Karpas-422 (cell line): ENCODE measurements at places on chromosomes 4 and X. TPM values are rescaled to one million over a fixed set of nuclear protein-coding genes. Genes with fewer than 3 reads are reported as not detected.

The CDKL2 gene
- 0.11 TPM in 1 of 2 replicates, not detected in the other for total RNA-seq

The MPP1 gene
- 5.7 and 10.7 TPM in 2 replicates for total RNA-seq

The SFRP2 gene
- total RNA-seq: not detected in 2 replicates

GRCh38 chr4:165514739-165515138 lies 135.9 kb downstream of the CPE start:
- no peaks in the 10 kb centered on the region for H3K27me3 ChIP-seq
- no peaks in the 10 kb centered on the region for H3K36me3 ChIP-seq
- H3K27ac ChIP-seq: no peak overlapping the region
- DNase-seq: no peak

DNA sequence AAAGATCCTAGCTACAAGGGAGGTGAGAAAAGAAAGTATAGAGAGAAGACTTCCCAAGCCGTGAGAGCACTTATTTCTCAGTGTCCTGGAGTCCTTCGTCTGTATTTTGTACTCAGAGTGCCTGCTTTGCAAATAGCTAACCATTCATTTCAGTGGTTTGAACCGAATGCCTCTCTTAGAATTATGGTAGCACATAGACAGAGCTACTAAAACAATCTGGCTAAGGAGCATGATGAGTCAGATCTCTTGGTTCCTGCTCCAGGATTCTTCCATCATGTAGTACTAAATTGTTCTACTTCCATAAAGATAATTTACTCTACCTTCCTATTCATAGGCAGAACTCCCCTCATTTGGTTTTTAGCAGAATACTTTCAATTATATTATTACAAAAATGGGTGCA lies 946.6 kb downstream of the STIM2 start:
- no peaks in the 10 kb centered on the region for H3K27me3 ChIP-seq
- no peaks in the 10 kb centered on the region for H3K36me3 ChIP-seq
- H3K27ac ChIP-seq: no peak overlapping the region
- H3K4me1 ChIP-seq: no peaks in the 10 kb centered on the region
- H3K4me3 ChIP-seq: no peak overlapping the region

DNA sequence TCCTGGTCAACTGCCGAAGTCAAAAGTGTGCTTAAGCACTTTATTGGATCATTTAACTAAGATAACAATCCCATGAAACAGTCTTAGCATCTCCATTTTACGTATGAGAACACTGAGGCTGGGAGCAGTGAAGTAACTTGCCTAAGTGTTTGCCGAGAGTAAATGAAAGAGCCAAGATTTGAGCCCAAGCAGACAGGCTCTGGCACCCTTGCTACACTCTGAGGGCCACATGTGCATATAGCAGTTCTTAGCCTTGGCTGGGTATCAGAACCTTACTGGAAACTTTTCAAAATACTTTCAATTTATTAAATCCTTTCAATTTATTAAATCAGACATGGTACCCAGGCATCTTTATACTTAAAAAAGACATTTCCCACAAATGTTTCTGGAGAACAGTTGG lies 225.9 kb downstream of the NR3C2 start:
- H3K36me3 ChIP-seq: no peaks in the 10 kb centered on the region
- peaks cover 9% of the 10 kb centered on the region; the same call in 1 of the 2 replicates for H3K27me3 ChIP-seq
- DNase-seq: no peak

DNA sequence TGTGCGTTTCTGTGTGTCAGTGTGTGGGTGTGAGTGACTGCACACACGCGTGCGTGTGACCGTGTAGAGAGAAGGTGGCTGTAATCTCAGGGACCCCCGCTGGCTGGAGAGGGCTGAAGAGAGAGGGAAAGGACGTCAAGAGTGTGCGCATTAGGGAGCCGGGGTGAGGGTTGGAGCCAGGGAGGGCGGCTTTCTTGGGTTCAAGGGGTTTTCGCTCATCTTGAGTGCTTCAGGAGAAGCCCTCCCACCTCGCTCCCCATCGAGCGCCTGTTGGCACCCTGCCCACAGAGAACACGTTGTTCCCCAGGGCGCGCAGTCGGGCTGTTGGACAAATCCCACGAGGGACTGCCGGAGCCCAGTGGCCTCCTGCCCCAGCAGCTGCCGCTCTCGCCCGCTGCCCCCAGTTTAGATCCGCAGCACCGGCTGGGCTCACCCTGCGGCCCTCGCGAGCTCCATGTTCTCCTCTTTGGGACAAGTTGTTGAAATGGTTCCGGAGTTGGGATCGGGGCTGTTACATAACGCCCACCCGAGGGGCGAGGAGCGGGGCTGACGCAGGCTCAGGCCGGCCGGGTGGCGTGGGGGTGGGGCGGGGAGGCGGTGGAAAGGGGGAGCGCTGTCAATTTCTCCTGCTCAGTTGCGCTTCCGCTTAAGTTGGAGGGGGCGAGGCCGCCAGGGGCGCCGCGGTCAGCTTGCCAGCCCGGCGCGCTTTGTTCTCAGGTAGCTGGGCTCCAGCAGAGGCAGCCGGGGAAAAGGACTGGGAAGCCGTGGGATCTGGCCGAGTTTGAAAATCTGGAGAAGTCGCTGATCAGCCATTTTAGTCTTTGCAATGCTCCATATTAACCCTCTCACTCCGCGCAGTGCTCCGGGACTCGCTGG lies 1.6 kb downstream of the GRIA2 start:
- H3K27me3 ChIP-seq: no peaks in the 10 kb centered on the region
- no peak overlapping the region for H3K27ac ChIP-seq

DNA sequence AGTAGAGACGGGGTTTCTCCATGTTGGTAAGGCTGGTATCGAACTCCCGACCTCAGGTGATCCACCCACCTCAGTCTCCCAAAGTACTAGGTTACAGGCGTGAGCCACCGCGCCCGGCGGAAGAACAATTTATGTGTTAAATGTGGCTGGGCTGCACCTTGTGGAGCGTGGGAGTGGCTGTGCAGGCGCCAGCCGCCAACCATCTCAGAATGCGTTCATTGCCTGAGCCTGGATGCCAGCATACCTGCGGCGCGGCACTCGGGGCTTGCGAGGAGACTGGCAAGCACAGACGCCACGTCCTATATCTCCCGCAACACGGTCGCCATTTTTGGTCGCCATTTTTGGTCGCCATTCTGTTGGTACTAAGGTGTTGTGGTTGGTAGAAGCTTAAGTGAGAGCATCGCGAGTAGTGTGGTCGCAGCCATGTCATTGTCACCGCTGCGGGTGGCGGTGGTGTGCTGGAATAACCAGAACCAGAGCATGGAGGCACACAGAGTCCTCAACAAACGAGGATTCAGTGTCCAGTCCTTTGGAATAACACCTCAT lies 193.6 kb upstream of the HTR2C start:
- H3K4me3 ChIP-seq: no peak overlapping the region
- no peaks in the 10 kb centered on the region for H3K36me3 ChIP-seq
- H3K27ac ChIP-seq: no peak overlapping the region
- H3K4me1 ChIP-seq: no peaks in the 10 kb centered on the region

DNA sequence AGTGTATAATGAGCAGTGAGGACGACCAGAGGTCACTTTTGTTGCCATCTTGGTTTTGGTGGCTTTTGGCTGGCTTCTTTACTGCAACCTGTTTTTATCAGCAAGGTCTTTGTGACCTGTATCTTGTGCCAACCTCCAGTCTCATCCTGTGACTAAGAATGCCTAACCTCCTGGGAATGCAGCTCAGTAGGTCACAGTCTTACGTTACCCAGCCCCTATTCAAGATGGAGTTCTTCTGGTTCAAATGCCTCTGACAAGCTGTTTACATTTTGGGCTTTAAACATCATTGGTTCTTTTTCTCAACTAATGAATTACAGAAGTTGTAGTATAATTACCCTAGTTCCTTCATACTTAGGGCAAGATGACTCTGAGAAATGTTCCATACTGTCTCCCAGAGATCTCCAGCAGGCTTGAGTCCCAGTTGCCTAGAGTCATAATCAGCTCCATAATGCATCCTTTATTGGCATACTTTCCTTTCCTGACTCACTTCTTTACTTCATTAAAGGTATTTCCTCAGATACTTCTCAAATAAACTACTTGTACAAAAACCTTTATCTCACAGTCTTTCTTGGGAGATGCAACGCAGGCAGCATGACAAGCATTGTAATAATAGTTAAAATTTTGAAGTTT lies 136.5 kb downstream of the KDM6A start:
- H3K4me3 ChIP-seq: no peak overlapping the region
- H3K36me3 ChIP-seq: no peaks in the 10 kb centered on the region
- no peak overlapping the region for H3K27ac ChIP-seq

DNA sequence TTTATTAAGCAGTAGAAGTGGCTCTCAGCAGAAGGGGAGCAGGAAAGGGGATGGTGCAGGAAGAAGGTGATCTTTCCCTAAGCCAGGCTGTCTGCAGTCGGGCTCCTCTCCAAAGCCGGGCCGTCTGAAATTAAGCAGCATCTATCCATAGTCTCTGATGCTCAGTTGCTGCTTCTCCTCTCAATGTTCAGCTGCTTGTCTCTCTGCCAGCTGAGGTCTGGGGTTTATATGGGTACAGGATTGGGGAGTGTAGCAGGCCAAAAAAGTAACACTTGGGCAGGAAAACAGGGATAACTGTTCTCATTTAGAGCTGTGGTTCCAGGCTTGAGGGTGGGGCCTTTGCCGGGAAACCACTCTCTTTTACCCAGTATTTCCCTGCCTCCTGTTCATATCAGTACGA lies 39.2 kb upstream of the CCKAR start:
- no peak for DNase-seq
- H3K36me3 ChIP-seq: no peaks in the 10 kb centered on the region
- no peaks in the 10 kb centered on the region for H3K4me1 ChIP-seq

DNA sequence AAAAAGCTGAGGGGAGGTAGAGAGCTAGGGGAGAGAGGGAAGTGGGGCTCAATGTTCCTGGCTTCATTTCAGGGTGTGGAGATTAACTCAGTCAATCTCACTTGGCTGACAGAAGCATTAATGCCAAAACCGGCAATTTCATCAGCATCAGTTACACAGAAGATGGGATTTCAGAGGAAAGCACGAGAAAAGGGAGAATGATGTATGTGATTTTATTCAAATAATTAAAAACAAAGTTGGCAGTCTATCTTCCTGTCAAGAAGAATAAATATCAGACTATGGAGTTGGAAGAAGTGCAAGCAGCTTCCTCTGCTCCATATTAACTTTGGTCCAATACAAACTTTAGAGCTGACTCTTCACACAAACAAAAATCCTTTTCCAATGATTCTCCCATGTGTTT lies 29.6 kb upstream of the HCCS start:
- no peak overlapping the region for H3K4me3 ChIP-seq
- H3K27me3 ChIP-seq: no peaks in the 10 kb centered on the region
- H3K36me3 ChIP-seq: no peaks in the 10 kb centered on the region
- no peaks in the 10 kb centered on the region for H3K4me1 ChIP-seq

GRCh38 chr4:148055844-148056243 lies 324.0 kb downstream of the ARHGAP10 start:
- no peak overlapping the region for H3K27ac ChIP-seq
- H3K4me1 ChIP-seq: peaks cover 85% of the 10 kb centered on the region
- no peak for DNase-seq
- no peak overlapping the region for H3K4me3 ChIP-seq
- no peaks in the 10 kb centered on the region for H3K36me3 ChIP-seq

DNA sequence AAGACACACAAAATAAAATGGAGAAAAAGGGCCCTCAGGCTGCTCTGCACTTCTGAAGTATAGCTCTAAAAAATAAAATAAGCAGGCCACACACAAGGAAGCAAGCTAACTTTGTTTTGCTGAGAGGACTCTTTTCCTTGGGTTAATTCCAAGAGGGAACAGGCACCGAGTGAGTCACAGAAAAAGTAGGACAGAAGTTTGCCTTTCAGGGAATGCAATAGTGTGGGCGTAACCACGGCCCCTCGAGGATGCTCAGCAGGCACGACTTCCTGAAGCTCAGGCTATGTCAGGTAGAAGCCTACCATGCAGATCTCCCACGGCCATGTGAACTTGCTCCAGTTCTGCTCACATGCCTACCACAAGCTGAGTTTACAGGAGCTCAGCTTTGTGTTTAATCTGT lies 22.1 kb downstream of the PPP1R2C start:
- H3K4me1 ChIP-seq: no peaks in the 10 kb centered on the region
- H3K4me3 ChIP-seq: no peak overlapping the region
- no peaks in the 10 kb centered on the region for H3K36me3 ChIP-seq
- no peak overlapping the region for H3K27ac ChIP-seq
- H3K27me3 ChIP-seq: no peaks in the 10 kb centered on the region

DNA sequence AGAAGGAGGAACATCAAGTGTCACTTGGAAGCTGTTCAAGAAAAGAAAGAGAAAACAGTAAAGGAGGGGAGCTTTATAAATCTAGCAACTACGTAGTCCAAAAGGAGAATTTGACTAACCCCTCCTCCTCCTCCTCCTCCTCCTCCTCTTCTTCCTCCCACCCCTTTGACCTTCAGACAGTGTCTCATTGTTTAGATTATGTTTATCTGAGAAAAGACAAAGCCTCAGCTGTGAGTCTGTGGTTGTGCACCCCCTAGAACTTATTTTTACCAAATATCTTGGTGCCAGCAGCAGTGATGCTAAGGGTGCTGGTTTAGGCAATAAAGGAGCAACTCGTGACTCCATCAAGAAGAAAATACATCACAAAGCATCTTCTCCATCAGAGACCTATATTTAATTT lies 68.9 kb upstream of the BMP2K start:
- no peak overlapping the region for H3K4me3 ChIP-seq
- no peak overlapping the region for H3K27ac ChIP-seq
- peaks cover 2% of the 10 kb centered on the region; the same call in 1 of the 2 replicates for H3K4me1 ChIP-seq
- H3K27me3 ChIP-seq: no peaks in the 10 kb centered on the region

DNA sequence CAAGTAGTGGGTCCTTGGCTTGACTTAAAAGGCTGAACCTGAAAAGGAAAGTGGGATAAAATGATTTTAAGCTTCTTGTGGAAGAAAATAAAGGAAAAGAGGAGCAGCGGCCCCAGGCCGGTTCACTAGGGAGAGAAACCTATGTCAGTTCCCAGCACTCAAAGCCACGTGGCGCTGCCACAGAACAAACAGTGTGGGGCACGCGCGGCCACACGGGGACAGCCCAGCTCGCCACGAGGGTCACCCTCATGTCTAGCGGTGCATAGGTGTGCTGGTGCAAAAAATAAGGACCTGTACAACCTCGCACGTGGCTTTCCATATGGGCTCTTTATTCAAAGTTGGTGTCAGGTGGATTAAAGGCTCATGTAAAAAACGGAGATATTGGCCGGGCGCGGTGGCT lies 17.1 kb downstream of the MSANTD1 start:
- no peak overlapping the region for H3K4me3 ChIP-seq
- H3K27ac ChIP-seq: no peak overlapping the region
- no peaks in the 10 kb centered on the region for H3K27me3 ChIP-seq

DNA sequence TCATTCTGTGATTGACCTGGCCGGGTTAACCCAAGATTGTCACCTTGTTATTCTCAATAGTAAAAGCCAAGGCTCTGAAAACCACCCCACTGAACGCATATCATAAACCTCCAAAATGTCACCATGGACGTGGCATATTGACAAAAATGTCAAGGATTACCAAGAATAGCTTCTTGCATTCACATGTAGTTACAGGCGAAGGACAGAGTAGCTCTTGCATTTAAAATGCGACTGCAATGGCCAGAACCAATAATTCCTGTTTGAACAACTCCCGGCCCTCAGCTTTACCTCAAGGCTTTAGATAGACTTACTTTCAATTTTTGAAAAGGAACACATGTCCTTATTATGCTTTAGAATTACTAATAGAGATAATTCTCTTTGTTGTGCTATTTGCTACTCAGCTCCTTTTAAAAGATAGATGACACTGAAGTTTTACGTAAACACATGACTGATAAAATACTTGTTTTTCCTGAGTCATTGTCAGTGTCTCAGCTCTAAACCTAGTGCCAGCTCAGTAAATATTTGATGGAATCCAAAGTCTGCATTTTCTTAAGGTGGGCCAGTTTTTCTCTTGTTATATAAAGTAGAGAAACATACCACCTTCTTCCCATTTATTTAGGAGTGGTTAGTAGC lies 66.3 kb downstream of the CLDN34 start:
- no peak for DNase-seq
- H3K36me3 ChIP-seq: no peaks in the 10 kb centered on the region
- H3K4me1 ChIP-seq: no peaks in the 10 kb centered on the region
- no peak overlapping the region for H3K27ac ChIP-seq

- H3K27me3 ChIP-seq: no peaks in the 10 kb centered on the region
- no peak overlapping the region for H3K4me3 ChIP-seq
- no peaks in the 10 kb centered on the region for H3K4me1 ChIP-seq
- no peaks in the 10 kb centered on the region for H3K36me3 ChIP-seq
These were observed 37.3 kb upstream of the RASL11B start for GRCh38 chr4:52824603-52825459.
